A549 treated with AZD2906 at 1 μM for 4 hours (cell line): ENCODE measurements at places on chromosomes 12 and 14. TPM values are rescaled to one million over a fixed set of nuclear protein-coding genes. Genes with fewer than 3 reads are reported as not detected.

RPS6KA5 gene
- total RNA-seq = 4.5 to 6.6 TPM (median 5.5 TPM) in 5 replicates

EIF2S3B gene
- 0.36 to 0.87 TPM (median 0.45 TPM) in 5 replicates for total RNA-seq

FICD gene
- 2.8 to 3.1 TPM (median 3.1 TPM) in 5 replicates for total RNA-seq

PIK3C2G gene
- total RNA-seq = not detected in 5 replicates

SCN8A gene
- 1.1 to 1.8 TPM (median 1.6 TPM) in 5 replicates for total RNA-seq

OR2AP1 gene
- not detected in 5 replicates for total RNA-seq

ASPG gene
- 0.03 to 0.15 TPM (median 0.08 TPM) in 4 of 5 replicates, not detected in the other for total RNA-seq

AKAP5 gene
- total RNA-seq = 0.22 to 0.37 TPM (median 0.31 TPM) in 5 replicates

CACNB3 gene
- 23.8 to 38.2 TPM (median 31.2 TPM) in 5 replicates for total RNA-seq

PLA2G1B gene
- total RNA-seq = 0.20 TPM in 1 of 5 replicates, not detected in the others

MAPK1IP1L gene
- total RNA-seq = 99.6 to 116 TPM (median 108 TPM) in 5 replicates

MYF5 gene
- not detected in 5 replicates for total RNA-seq

MRPS35 gene
- 86.8 to 100 TPM (median 89.2 TPM) in 5 replicates for total RNA-seq

SLCO1C1 gene
- total RNA-seq = 0.06 TPM in 1 of 5 replicates, not detected in the others

TMEM121 gene
- total RNA-seq = 3.8 to 9.3 TPM (median 8.8 TPM) in 5 replicates

ETFRF1 gene
- total RNA-seq = 8.6 to 9.5 TPM (median 9.1 TPM) in 5 replicates

TPPP2 gene
- not detected in 5 replicates for total RNA-seq

REP15 gene
- total RNA-seq = 0.14 to 0.52 TPM (median 0.30 TPM) in 5 replicates

P2RX2 gene
- total RNA-seq = not detected in 5 replicates

SMCO2 gene
- 0.09 to 0.18 TPM (median 0.10 TPM) in 3 of 5 replicates, not detected in the others for total RNA-seq

SIRT4 gene
- 0.41 to 0.98 TPM (median 0.71 TPM) in 5 replicates for total RNA-seq

KLRF1 gene
- total RNA-seq = not detected in 5 replicates

SLC25A47 gene
- total RNA-seq = not detected in 5 replicates

NXPH4 gene
- total RNA-seq = 3.8 to 5.8 TPM (median 5.6 TPM) in 5 replicates

RNF212B gene
- not detected in 5 replicates for total RNA-seq

SPTLC2 gene
- total RNA-seq = 27.7 to 39.8 TPM (median 34.9 TPM) in 5 replicates

ARHGEF25 gene
- 4.2 to 5.6 TPM (median 5.4 TPM) in 5 replicates for total RNA-seq

KRT75 gene
- total RNA-seq = 0.09 to 0.17 TPM (median 0.11 TPM) in 4 of 5 replicates, not detected in the other

TAS2R7 gene
- not detected in 5 replicates for total RNA-seq

ATXN3 gene
- total RNA-seq = 21.2 to 43.2 TPM (median 22.3 TPM) in 5 replicates

IRAK3 gene
- 1.0 to 1.6 TPM (median 1.4 TPM) in 5 replicates for total RNA-seq

RHNO1 gene
- total RNA-seq = 44.2 to 47.0 TPM (median 46.3 TPM) in 5 replicates

TBC1D30 gene
- total RNA-seq = 0.81 to 1.4 TPM (median 1.2 TPM) in 5 replicates

TCL1A gene
- total RNA-seq = not detected in 5 replicates

MFAP5 gene
- 0.07 to 0.28 TPM (median 0.17 TPM) in 5 replicates for total RNA-seq

KRT3 gene
- total RNA-seq = 0.03 to 0.06 TPM in 2 of 5 replicates, not detected in the others

ARID4A gene
- total RNA-seq = 3.9 to 6.6 TPM (median 5.1 TPM) in 5 replicates

ADCY4 gene
- total RNA-seq = not detected in 5 replicates

SERPINA12 gene
- 0.08 TPM in 1 of 5 replicates, not detected in the others for total RNA-seq

RPGRIP1 gene
- total RNA-seq = 0.10 to 0.31 TPM (median 0.18 TPM) in 5 replicates

ZDHHC22 gene
- 0.19 to 0.29 TPM (median 0.24 TPM) in 5 replicates for total RNA-seq

PLEKHA5 gene
- total RNA-seq = 5.7 to 8.9 TPM (median 7.0 TPM) in 5 replicates

SLC8A3 gene
- 0.02 TPM in 1 of 5 replicates, not detected in the others for total RNA-seq

AQP2 gene
- total RNA-seq = not detected in 5 replicates

GPRC5D gene
- total RNA-seq = 0.40 TPM in 1 of 5 replicates, not detected in the others

KRT8 gene
- 4,552 to 5,559 TPM (median 5,427 TPM) in 5 replicates for total RNA-seq

CYP27B1 gene
- total RNA-seq = 1.4 to 2.4 TPM (median 2.0 TPM) in 5 replicates

NOC4L gene
- 39.1 to 63.6 TPM (median 58.2 TPM) in 5 replicates for total RNA-seq

NANOG gene
- 0.03 to 0.19 TPM (median 0.07 TPM) in 3 of 5 replicates, not detected in the others for total RNA-seq

SYNDIG1L gene
- total RNA-seq = 0.03 TPM in 1 of 5 replicates, not detected in the others

BEST3 gene
- 0.82 to 1.7 TPM (median 1.2 TPM) in 5 replicates for total RNA-seq

ERC1 gene
- total RNA-seq = 12.0 to 16.8 TPM (median 14.1 TPM) in 5 replicates
